Cortex of kidney (tissue), 1 donor: ENCODE measurements at places on chromosomes 3 and 15.

DNA sequence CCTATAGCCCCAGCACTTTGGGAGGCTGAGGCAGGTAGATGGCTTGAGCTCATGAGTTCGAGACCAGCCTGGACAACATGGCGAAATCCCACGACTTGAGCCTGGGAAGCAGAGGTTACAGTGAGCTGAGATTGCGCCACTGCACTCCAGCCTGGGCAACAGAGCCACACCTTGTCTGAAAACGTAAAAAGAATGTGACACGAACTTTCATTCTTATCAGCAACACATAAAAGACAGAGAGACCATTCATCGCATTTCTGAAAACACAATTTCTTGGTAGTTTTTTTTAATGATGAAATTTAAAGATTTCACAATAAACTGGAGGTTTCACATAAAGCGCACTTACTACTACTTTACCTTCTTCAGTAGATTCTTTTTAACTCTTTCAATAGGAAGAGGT, 18.4 kb downstream of the HLTF start:
- DNase-seq = no peak

DNA sequence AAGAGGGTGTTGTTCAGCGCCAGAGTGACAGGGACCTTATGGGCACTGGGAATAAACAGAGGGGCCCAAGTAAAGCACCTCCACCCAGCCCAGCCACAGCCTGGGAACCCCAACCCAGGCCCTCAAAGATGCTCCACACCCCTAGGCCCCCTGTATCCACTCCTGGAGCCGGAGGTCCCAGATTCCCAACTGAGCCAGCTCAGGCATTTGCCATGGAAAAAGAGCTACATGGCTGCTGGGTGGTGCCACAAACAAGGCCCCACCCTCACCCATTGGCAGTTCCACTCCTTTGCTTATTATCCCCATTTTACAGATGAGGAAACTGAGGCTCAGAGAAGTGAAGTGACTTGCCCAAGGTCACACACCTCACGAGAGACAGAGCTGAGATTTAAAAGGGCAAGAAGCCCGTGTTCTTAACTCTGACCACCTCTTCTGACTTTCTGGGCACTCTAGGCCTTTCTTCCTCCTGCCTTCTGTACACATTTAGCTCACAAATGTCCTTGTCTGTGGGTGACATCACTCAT, 16.9 kb downstream of the ANPEP start:
- no peak for DNase-seq

DNA sequence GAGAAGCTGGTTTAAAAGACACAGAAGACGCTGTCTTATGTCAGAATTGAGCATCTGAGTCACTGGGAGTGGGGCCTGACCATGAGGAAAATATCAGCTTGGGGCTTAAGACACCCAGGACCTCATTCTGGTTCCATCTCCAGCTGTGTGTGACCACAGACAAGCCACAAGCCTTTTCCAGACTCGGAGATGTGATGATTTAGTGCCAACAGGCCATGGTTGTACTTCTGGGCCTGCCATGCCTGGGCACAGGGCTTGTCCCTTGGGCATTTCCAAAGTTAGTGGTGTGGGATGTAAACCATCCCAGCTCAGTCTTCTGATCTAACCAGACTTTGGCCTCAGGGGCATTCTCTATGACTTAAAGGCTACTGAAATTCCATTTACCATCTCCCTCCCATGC, 269.8 kb downstream of the RYR3 start:
- DNase-seq = no peak

DNA sequence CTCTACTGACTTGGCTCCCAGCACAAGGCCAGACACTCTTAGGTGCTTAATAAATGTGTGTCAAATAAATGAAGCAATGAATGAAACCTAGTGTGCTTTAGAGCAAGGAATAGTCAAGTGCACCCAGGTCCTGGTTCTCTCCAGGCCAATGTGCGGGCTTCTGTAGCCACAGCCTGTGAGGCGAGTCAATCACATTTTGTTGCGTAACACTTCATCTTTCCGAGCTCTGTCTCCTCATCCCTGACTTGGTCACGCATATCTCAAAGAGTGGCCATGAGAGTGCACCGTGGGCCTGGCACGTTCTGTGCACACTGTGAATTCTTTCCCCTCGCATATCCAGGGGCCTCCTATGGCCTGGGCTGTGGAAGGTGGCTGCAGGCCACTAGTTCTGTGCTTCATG, 11.4 kb upstream of the SH3GL3 start:
- no peak for DNase-seq

DNA sequence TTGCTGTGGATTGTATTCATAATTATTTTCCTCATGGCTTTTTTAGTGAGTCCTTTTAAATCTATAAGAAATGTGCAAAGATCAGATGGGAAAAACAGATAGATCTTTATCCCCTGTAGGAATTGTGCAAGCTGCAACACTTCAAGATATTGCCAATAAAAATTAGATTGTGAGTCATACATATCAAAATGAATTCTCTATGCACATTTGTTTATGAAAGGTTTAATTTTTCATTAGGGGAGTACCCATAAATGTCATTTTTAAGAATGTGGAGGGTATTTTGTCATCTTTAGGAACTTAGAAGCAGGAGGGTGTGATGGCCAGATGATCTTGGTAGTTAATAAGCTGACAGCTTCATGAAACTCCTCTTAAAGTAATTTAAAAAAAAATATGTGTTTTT, 2.9 kb downstream of the PIAS1 start:
- no peak for DNase-seq

DNA sequence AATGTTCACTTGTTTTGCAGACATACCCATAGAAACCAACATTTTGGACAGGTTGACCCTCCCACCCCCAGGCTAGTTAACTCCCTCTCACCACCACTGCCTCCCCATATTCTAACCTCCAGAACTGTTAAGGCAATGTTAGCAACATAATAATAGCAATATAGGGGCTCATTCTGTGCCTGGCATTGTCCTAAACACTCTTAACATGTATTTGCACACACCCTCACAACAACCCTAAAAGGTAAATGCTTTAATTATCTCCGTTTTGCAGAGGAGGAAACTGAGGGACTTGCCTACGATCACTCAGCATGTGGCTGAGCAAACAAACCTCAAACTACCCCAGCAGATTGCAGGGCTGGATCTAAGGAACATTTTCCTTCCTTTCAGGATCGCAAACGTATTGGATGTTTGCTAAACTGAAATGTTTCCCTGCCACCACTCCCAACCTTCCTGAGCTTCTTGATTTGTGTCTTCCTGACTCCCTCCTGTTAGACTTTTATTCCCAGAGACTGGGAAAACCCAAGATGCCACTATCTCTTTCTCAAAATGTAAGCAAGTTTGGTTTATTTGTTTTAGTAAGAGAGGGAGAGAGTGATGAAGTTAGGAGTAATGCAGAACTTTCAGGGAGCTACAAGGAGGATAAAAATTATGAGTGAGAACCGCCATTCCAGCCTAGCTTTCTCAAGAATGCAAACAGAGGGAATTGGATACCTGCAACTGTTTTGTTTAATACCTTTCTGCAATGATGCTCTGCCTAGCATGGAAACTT, 1.3 kb downstream of the SCG5 start:
- DNase-seq = no peak

DNA sequence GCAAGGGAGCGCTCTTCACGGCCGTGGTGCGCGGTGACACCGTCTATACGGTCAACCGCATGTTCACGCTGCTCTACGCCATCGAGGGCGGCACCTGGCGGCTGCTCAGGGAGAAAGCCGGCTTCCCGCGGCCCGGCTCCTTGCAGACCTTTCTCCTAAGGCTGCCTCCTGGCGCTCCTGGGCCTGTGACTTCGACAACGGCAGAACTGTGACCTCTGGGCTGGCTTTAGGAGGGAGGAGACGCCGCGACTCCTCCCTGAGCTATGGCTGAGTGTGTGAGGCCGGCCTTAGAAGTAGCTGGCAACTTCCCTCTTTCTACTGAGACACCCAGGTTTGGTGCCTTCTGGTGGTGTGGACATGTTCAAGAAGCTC, 1.4 kb downstream of the KBTBD13 start:
- no peak for DNase-seq
